ENCODE measurements at places on chromosomes 2 and 18.

DNA sequence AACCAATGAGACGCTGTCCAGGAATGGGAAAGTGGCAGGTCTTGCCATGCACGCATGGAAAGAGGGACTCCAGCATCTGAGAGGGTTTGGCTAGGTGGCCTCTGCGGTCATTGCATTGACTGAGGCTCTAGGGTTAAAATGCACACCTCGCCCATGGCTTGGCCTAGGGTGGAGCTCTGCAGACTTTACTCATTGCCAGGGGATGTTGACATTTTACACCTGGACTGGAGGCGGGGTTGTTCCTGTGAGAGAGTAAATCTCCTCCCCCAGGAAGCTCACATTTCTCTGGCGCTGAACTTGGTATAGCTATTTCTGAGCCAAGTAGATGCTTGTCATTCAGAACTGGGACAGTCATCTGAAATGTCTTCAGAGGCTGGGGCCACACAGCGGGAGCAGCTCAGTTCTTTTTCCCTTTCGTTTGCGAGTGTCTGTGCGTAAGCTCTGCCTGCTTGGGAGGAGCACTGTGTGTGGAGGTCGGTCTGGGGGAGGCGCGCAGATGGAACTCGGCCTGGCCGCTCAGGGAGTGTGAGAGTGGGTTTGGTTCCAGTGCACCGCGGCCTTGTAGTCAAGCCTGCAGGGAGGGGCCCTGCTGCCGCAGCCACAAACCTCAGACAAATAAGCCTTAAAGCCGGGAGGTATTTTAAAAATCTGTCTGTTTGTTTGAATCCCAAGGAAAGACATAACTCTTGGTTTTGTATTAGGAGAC is 76.5 kb downstream of the LPIN1 start:
- no peak for DNase-seq

GRCh38 chr2:224850081-224850480 is 133.9 kb upstream of the CCDC195 start:
- DNase-seq = no peak

GRCh38 chr18:59468821-59469220 is 109.8 kb upstream of the LMAN1 start:
- no peak for DNase-seq

DNA sequence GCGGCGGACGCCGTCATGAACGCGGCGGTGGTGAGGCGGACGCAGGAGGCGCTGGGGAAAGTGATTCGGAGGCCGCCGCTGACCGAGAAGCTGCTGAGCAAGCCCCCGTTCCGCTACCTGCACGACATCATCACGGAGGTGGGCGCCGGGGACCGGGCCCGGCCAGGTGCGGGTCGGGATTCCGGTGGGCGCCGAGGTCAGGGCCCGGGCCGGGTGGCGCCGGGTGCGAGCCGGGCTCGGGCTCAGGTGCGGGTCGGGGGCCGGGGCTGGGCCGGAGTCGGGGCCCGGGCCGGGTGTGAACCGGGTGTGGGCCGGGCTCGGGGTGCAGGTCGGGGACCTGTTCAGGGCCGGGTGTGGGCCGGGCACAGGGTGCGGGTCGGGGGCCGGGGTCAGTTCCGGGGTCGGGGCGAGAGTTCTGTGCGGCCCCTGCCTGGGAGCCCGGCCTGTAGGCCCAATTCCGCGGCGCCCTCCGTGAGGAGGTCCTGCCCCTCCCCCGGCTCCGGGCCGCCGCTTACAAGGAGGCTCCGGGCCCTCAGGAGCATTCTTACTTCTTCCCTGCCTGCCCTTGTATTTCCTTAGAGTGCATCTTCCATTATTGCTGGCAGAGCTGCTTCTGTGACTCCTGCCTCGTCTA is 447 bp downstream of the TRAF3IP1 start:
- peak; percentile 2 for DNase-seq

- DNase-seq = no peak
Observed at GRCh38 chr18:9209279-9209678, 72.7 kb downstream of the ANKRD12 start.

DNA sequence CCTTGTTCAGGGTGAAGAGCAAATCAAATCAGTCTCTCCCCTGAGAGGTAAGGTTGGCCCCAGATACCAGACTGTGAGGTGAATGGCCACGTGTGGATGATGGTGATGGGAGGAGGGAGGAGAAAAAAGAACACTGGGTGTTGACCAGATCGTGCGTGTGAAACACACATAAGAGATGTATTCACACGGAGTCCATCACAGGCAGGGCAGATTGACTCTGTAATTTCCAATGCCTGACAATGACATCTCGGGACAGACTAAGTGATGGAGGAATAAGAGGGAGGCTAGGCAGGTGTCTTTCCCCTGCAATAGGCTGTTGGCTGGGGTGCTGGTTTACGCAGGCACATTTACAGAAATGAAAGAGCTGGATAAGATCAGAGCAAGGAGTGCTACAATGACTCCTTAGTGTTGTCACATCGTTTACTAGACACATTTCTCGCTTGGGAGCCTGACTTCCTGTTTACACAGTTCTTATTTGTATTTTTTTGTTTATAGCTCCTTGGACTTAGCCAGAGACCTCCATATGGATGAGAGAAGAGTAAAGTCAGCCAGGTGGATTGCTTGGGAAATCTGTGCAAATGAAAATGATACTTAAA is 43.1 kb downstream of the CPO start:
- DNase-seq = no peak

GRCh38 chr2:54947136-54947535 is 103.1 kb downstream of the RTN4 start:
- DNase-seq = no peak

DNA sequence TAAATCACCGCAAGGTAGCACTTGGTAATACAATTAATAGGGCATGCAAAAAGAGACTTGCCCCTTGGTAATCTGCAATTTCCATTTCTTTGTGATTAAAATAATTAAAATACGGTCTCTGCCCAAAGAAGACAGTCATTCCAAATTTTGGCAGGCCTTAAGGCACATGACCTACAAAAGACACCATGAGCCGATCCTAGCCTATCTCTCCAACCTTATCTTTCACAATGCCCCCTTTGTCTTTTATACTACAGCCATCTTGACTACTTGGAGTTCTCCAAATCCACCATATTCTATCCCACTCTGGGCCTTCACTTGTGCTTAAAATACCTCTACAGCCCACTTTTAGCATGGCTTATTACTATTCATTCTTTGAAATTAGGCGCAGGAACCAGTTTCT is 23.3 kb downstream of the CFAP210 start:
- DNase-seq = no peak

Data from stimulated activated CD4-positive, alpha-beta T cell treated with anti-CD3 and anti-CD28 coated beads, TNF-alpha, amount 100 ng/mL, for 4 hours (primary cell).